Esophagus squamous epithelium (tissue), 5 donors: ENCODE measurements at places on chromosomes 7 and 10.

- DNase-seq, result no peak
Measured at GRCh38 chr10:122310311-122311050, 39.4 kb downstream of the BTBD16 start.

DNA sequence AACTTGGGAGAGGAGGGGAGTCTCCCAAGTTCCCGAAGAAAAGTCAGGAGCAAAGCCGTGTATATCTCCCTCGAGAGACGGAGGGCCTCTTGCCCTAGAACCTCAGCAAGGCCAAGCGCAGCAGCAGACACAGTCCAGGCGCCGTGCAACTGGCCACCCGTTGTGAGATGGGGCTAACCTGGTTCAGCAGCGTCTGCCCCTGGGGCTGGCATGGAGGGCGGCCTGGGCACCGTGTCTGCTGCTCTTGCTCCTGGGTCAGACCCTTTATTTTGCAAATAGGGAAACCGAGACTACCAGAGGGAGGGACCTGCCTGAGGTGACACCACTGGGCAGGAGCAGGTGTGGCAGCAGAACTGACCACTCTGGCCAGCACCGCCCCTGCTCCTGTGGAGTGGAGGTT, 13.4 kb downstream of the ATP5MF start:
- DNase-seq, result no peak

GRCh38 chr7:120553491-120553890, 280.5 kb downstream of the KCND2 start:
- DNase-seq, result no peak

GRCh38 chr7:30559611-30560010, 35.1 kb upstream of the GARS1 start:
- DNase-seq, result no peak

DNA sequence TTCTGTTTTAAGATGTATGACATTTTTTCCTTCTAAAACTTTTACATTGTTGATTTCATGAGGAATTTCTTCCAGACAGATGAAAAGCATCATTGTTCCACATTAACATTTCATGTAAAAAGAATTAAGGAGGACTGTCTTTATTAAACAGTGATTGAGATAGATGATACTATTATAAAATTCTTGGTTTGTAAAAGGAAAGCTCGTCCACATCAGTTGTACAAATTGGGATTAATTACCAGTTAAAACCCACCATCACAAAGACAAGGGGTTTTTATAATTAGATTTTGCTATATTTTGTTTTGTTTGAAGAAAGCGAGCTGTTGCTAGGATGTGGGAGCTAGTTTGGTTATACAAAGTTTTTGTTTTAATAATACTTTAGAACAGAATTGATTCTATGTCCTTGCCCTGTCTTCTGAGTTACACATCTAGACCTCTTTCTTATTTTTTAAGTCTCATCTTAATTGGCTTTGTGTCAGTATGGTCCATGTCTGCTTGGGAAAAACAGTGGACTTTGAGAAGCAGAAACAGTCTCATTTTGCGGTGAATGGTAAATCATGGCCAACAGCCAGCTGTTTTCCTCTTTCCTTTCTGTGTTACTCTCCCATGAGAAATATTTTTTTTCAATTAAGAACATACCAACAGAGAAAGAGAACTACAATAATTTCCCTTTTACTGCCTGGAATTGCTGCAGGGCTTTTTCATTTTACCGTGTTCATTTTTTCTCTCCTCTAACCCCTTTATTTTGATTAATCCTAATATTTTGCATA, 3.2 kb downstream of the TES start:
- DNase-seq, result no peak

DNA sequence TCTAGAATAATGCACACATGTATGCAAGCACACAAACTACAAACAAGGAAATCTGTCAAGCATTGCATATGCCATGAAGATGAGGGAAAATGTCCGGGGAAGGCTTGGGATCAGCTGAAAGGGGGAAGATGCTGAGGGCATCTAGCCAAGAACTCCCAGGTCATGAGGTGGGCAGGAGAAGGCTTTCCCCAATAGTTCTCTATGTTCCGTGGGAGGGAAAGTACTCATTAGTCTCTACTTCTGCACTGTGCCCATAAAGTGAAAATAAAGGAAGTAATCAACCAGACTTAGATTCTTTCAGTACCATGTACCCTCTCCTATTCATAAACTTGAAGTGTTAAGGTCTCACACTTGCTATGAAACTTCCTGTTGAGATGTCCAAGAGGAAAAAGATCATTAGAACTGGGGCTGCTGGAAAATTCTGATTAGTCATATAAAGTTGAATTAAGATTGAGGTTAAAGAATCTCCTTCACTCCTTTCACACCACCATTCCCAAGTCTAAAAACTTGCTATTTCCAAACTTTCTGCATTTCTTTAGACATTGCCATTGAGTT, 17.1 kb upstream of the LIPF start:
- DNase-seq, result no peak

DNA sequence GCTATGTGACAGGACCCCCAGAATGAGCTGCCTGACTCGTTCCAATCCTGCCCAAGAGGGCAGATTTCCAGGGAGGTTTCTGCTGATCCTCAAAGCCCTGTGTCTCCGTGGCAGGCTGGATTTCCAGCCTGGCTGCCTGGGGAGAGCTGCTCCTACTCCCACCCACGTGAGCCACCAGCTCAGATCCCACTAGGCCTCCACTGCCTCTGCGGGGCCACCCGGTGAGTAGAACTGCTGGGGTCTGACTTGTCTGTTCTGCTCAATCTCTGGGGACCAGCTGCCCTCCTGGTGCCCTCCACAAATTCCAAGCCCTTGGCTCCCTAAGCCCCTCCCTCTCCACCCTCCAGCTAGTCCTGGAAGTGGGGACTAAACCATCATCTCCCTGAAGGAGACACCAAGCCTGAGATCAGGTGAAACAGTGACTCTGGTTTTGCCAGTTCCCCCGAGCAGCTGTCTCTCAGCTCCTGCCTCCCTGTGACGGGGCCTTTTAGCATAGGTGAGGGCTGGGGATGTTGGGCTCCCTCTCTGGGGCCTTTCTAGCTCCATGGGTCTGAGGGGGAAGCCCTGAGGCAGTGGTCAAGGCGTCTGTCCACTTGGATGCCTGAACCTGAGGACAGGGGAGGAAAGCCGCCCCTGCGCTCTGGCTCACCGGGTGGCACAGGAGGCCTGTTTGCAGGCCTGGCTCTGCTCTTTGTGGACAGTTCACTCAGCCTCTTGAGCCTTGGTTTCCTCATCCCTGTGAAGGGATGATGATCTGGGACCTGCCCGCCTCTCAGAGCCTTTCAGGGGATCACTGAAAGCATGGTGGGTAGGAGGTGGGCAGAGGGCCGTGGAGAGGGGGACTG, 5.6 kb downstream of the FAM241B start:
- no peak for DNase-seq

- DNase-seq, result no peak
Measured at GRCh38 chr7:45680776-45681175, 106.6 kb downstream of the ADCY1 start.

- no peak for DNase-seq
Measured at GRCh38 chr7:12373580-12374263, 29.9 kb downstream of the VWDE start.

GRCh38 chr10:11223081-11223480, 205.4 kb downstream of the CELF2 start:
- DNase-seq, result no peak

GRCh38 chr7:108659867-108660266, 90.2 kb downstream of the DNAJB9 start:
- DNase-seq, result no peak

GRCh38 chr10:130404476-130405055, 268.4 kb downstream of the GLRX3 start:
- DNase-seq, result no peak

DNA sequence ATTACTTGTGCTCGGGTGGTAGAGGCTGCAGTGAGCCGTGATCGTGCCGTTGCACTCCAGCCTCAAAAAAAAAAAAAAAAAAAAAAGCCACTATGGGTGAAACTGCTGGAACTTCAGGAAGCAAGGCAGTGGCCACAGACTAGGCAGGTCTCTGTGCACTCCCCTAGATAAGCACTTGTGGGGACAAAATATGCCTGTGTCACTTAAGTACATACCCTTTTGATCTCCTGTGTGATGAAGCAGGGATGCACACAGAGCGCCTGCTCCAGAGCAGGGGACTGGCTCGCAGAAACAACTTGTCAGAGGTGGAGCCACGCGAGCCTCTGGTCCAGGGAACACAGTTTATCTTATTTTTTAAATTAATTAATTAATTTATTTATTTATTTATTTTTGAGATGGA, 42.9 kb upstream of the PSAP start:
- DNase-seq, result no peak

DNA sequence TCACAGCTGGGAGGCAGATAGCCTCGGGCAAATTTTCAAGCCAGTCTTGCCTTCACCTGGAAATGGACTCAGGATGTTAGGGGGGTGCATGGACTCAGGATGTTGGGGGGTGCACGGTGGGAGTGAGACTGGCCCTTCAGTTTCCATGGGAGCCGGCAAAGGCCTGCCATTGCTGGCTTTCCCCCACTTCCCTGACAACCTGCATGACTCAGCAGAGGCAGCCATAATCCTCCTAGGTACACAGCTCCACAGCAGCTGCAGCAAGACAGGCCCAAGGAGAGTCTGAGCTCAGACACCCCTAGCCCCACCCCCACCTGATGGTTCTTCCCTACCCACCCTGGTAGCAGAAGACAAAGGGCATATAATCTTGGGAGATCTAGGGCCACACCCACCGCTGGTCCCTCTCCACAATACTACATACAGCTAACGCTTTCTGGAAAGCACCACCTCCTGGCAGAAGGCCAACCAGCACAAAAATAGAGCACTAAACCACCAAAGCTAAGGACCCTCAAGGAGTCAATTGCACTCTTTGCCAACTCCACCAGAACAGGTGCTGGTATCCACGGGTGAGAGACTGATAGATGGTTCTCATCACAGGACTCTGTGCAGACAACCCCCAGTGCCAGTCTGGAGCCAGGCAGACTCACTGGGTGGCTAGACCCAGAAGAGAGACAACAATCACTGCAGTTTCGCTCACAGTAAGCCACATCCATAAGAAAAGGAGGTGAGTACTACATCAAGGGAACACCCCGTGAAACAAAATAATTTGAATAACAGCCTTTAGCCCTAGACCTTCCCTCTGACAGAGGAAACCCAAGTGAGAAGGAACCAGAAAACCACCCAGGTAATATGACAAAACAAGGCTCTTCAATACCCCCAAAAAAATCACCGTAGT, 18.3 kb downstream of the C7orf25 start:
- no peak for DNase-seq

DNA sequence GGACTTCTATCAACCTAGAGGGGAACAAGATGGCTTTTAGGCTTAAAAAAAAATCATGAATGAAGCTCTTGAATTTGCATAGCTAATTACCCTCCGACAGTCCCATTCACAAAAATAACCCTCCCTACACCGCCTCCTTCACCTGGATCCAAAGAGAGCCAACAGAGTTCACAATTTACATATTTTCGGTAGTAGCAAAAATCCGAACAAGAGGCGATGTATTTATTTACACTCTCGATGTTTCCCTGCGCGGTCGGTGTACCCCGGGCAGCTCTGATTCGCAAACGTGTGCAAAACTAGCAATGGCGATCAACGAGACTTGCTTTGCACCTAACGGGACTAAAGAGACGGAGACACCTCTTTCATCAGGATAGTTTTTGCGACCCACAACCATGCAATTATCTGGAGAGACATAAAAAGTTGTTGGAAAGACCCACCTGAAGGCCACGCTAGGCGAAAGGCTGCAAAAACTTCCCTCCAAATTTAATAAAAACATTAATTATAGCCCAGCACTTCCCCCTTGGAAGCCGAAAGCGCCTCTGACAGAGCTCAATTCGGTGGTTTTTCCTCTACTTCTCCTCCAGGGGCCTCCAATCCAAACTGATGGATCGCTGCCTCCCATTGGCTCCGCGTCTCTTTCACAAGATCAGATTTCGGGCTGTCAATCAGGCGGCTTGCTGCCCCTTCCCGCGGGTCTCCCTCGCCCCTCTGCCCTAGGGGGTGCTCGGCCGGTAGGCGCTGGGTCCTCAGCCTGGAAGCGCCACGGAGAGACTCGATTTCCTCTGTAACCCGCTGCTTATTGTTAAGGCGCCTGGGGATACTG, at the start of gene ETV1:
Gene ETV1, minus strand, starts transcription at position 541 of the 823 bp plus-strand sequence. CDS start 614 bp downstream, outside the sequence.
- DNase-seq, result no peak

GRCh38 chr10:117652228-117653169, 110.0 kb downstream of the EMX2 start:
- no peak for DNase-seq

DNA sequence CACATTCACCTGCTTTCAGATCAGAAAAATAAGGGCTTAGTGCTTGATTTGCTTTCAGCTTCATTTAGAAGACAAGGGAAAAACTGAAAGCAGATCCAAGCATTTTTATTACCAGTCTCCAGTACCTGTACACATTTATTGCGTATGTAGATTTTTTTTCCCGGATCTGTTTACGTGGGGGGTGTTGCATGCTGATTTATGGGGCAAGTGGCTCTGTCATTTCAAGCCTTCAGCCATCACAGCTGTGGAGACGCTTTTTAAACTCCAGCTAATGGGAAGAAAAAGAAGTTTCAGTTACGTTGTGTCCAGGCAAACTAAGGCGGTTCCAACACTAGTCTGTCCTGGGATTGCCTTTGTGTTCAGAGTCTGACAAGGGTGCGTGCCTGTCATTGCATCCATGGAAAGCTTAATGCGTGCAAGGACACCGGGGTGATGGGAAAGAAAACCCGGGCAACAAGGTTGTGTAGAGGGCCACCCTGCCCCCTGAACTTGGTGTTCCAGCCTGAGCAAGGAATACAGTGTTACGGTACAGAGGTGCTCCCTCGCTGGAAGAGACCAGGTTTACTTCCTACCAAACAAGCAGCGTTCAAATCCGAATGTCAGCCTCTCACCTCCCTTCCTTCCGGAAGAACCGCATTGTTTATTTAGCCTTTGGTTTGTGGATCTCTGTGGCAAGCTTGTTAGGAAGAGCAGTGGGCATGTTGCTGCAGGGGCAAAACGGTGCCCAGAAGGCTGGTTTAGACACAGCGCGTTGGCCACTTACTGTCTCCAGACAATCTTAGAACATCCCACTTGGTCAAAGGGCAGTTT, 128.2 kb downstream of the FGFR2 start:
- DNase-seq, result no peak

- no peak for DNase-seq
Measured at GRCh38 chr10:31299119-31299518, 19.9 kb upstream of the ZEB1 start.

DNA sequence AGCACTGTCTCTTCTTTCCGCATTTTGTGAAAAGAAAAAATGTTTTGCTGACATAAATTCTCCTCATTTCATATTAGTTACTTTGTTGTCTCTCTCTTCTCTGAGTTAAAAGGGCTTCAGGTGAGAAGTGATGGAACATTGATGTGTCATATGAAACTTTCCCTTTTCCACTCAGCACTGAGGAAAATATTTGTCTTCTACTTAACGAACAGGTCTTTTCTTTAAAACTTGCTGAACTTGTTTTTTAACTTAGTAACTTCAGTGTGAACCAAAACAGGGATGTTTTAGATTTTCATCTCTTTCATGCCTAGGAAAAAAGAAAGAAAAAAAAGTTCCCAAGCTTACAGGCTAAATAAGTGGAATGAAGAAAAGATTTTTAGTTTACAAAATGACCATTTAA, 19.0 kb upstream of the TSPAN12 start:
- no peak for DNase-seq

DNA sequence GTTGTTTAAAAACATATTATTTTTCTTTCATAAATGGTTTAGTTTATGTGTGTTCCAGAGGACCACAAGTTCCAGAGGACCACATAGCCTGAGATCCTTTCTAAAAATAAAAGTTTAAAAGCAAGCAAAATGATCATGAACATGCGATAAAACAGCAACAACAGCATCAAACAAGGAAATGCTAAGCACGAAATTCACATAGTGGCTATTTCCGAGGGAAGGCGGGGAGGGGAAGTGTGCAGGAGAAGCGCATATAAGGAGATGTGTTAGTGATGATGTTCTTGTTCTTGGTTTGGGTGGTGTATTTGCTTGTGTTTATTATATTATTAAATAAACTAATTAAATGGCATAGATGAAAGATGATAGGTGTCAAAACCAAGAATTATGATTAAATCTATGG, 1.2 kb downstream of the TBATA start:
- DNase-seq, result no peak
